ENCODE measurements at places on chromosomes 7 and 10.
A peak's percentile ranks its signal among the peaks of the same experiment; 100 is the strongest.

GRCh38 chr10:2700626-2701305, 366.6 kb upstream of the PFKP start:
- no peak for DNase-seq

- no peak for DNase-seq
These were observed 6.1 kb downstream of the DBF4 start for GRCh38 chr7:87882151-87882937.

GRCh38 chr7:138542183-138542582, 82.1 kb downstream of the TRIM24 start:
- no peak for DNase-seq

DNA sequence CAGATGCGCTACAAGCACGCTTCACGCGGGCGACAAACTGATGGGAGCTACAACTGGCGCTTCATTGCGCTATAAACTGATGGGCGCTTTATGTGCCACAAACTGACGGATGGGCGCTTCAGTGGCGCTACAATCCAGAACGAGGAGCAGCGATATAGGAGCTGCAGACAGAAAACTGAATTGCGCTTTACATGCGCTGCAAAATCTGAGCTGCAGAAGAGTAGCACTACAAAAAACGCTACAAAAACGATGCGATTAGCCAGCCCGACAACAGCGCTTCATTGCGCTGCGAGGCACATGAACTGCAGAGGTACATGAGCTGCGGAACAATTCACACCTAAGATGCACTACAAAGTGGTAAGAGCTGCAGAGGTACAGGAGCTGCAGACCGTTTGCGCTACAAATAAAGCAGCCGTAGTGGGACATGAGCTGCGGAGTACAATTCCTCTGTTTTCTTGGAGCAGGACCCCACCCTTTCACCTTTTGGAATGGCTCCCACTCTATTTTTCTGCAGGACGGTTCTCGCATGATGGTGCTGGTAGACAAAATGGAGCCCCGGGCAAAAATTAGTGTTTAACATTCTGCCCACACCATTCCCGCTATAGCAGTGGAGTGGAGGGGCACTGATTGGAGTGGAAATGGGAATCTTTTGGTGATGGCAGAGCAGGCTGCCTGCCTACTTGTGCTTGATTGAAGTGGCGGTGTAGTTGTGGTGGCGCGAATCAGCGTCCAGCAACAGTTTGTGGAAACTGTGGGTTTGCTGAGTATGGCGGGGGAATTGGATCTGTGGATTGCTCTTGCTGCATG, 1.2 kb upstream of the SGCE start:
- DNase-seq: peak; percentile 2

- no peak for DNase-seq
These were observed 407.4 kb downstream of the MAGI2 start for GRCh38 chr7:79046061-79046460.

GRCh38 chr10:10605551-10606081, 412.1 kb upstream of the CELF2 start:
- DNase-seq: no peak

DNA sequence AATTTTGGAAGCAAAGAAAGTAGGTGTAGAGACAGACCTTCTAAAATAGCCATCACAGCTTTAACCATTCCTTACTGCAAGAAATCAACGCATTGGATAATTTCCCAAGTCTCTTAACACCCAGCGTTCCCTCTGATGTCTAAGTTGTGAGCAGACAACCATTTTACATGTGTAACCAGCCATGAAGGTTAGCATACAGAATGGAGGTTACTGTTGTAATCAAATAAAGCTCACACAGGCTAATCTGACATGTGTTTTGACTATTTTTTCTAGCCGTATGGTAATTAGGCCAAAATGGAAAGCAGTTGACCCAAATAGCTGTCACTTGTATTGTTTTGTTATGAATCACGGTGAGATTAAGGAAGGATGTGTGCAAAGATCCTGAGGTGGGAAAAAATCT, 336.4 kb downstream of the RNLS start:
- no peak for DNase-seq

DNA sequence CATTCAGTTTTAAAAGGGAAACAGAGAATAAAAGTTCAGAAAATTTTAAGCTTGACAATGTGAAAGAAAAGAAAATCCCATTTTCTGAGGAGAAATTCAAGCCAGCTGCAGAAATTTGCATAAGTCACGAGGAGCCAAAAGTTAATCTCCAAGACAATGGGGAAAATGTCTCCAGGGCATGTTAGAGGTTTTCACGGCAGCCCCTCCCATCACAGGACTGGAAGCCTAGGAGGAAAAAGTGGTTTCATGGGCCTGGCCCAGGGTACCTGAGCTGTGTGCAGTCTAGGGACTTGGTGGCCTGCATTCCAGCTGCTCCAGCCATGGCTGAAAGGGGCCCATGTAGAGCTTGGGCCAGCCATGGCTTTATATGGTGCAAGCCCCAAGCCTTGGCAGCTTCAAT, 59.6 kb upstream of the NXPH1 start:
- no peak for DNase-seq

DNA sequence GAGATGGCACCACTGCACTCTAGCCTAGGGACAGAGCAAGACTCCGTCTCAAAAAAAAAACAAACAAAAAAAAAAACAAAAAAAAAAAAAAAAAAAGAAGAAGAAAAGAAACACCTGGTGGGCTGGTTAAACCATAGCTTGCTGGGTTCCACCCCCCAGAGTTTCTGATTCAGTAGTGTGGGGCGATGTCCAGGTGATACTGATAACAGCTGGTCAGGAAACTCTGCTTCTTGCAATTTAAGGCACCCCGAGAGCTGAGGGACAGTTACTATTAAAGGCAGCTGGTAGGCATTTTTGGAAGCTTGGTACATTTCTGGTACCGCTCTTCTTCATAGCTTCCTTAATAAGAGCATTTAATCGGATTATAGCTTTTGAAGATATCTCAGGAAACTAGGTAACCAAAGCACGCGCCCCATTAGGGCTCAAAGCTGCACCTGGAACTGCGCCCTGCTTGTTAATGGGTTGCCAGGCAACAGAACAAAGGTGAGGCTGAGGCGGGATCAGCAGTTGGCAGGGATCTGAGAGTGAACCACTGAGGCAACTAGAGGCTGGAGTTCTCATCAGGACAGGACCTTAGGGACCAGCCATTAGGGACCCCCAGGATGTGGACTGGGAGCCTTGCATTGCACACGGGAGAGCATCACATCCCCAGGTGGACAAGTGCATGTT, 6.5 kb upstream of the SDK1 start:
- no peak for DNase-seq

- DNase-seq: no peak
These were observed 122.2 kb downstream of the NPY start for GRCh38 chr7:24406053-24406788.

DNA sequence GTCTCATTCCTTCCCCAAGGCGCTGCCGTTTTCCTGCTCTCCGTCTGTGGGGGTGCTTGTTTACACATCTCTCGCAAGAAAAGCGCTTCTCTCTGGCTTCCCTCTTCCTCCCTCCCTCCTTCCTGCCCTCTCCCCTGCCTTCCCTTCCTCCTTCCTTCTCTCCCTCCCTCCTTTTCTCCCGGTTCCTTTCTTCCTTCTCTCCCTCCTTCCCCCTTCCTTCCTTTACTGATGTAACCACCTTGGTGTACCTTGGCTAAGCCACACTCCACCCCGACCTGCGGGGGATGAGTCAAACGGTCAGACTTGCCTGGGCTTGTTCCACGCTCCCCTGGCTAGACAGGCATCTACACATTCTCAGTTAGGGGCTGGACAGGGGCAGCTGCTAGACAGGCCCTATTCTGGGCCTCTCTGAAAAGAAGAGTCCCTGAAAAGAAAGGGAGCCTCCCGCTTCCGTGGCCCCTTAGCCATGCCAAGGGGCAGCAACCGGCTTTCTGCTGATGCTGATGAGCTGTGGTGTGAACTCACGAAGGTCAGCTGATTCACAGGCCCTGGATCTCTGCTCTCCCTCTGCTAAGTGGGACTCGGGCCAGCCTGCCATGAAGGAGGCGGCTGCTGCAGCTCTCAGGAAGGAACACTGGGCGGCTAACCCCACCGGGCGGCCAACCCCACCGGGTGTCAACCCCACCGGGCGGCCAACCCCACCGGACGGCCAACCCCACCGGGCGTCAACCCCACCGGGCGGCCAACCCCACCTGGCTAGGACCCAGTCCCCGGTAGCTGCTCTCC, 216.8 kb downstream of the TCERG1L start:
- DNase-seq: no peak

GRCh38 chr7:16743236-16743635, 10.3 kb upstream of the TSPAN13 start:
- no peak for DNase-seq

GRCh38 chr10:114038819-114039218, 4.8 kb upstream of the ADRB1 start:
- DNase-seq: no peak

- DNase-seq: no peak
These were observed 2.5 kb downstream of the TNPO3 start for GRCh38 chr7:129052441-129052840.

GRCh38 chr7:42126475-42127231, 110.4 kb downstream of the GLI3 start:
- no peak for DNase-seq

DNA sequence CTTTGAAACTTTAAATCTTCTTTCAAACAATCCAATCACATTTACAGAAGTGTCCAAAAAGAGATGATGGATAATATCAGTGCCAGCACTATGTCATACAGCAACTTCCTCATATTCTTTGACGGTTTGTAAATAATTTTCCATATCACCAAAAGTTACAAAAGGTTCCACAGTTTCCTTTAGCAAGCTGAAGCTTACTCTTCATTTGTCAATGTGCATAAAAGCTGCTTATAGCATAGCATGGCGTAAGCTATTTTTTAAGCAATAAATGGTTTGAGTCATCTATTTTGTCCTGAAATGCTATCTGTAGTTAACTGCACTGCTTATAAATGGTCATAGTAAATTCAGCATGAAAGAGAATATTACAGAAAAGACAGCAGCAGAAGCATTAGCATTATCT, 95.1 kb downstream of the ETV1 start:
- DNase-seq: no peak

DNA sequence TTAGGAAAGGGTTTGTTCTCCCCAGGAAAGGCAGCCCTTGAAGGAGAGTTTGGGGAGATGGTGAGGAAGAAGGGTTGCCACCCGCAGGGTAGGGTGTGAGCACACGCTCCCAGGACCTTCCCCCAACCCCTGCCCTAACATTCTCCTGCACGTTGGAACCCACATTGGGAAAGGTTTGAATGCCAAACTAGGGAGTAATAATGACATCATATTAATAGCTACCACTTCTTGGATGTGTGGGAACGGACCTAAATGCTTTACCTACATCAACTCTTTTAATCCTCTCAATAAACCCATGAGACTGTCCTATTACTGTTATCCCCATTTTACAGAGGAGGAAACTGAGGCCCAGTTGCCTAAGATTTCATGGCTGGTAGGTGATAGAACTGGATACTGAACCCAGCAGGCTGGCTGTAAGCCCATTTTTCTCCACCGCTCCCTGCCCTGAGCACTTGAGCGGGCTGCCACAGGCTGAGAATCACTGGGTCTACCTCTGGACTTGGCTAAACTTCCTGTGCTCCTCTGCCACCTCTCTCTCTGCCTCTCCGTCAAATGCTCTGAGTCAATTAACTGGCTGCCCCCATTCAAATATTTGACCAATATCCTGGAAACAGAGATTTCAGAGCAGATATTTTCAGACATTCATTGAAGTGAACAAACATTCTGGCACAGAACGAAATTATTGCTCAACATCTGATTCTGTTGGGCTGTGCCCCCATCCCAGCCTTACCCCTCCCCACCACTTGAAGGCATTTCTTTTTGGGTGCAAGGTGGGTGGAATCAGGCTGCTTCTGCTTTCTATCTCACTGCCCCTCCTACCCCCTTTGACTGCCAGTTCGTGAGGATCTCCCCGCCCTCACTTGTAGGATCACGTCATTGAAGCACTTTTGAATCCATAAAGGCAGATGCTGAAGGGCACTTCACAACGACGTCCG, 129.7 kb downstream of the C10orf105 start:
- DNase-seq: no peak

DNA sequence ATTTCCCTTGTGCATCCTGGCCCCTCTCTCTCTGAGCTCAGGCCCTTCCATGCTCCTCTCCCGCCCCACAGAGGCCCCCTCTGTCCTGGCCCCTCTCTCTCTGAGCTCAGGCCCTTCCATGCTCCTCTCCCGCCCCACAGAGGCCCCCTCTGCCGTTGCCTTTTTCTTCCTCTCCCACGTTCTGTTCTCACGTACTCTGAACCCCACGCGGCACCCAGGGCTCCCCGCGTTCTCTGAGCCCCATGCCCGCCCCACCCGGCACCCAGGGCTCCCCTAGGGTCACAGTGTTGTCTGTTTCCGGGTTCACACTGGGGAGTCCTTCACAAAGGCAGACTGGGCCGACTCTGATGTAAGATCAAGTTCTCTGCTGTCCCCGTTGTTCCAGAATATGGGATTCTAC, 336.8 kb downstream of the DNAJB6 start:
- no peak for DNase-seq

DNA sequence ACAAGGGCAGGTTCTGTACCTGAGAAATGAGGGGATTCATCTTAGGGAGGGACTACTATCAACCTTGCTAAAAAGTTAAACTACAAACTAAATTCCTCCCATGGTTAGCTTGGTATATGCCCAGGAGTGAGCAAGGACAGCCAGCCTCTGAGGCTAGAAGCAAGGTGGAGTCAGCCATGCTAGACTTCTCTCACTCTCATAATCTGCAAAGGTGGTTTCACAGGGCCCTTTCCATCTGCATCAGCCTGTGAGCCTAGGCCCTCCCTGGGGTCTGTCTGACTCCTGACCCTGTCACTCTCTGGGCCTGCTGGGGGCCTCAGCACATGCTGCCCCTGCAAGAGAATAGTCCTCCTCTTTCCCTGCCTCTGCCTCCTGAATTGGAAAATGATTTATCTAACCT, 66.1 kb downstream of the ABCA13 start:
- no peak for DNase-seq

DNA sequence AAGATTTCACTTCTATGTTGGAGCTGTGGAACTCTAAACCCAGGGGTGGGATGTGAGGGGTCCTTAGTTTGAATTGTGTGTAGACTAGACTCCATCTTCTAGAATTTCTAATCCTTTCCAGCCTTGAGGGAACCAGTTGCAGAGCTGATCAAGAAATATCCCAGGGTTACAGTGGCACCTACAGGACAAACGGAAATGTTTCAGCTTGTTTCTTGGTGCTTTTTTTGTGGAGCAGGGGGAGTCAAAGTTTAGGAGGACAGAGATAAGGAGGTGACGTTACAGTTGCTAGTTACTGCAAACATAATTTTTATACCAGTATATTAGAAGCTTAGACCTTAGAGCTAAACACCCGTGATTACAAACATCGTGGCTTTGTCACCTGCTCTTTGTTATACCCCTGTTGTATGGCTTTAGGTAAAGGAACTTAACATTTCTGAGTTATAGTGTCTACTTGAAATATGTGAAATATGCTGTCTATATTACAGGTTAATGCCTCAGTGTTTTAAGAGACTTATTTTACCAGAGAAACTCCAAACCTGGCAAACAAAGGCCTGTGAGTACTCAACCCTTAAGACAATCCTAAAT, 84.5 kb upstream of the DYNC1I1 start:
- DNase-seq: no peak

DNA sequence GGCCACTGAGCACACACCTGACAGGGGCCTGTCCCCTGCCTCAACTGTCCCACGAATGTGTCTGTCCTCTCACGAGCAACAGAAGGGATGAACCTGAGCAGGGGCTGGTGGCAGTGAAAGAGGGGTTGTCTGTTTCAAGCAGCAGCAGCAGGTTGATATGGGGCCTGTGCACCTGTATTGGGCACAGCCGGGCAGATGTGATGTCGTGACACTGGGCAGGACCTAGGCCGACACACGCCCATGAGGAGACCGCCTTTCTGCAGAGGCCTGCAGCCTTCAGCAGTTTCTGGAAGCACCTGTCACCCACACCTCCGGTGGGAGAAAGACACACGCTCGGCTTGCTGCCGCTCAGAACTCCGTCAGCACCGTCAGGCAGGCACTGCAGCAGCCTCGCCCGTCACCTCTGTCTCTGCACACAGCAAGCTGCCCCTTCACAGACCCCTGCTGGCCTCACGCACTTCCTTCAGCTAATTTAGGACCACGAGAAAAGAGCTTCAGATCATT, 48.5 kb downstream of the AMZ1 start:
- no peak for DNase-seq
